Breast epithelium (tissue), 4 donors: ENCODE measurements at places on chromosomes 3 and 15. TPM values are rescaled to one million over a fixed set of nuclear protein-coding genes. Genes with fewer than 3 reads are reported as not detected.
A peak's percentile ranks its signal among the peaks of the same experiment; 100 is the strongest.

DNA sequence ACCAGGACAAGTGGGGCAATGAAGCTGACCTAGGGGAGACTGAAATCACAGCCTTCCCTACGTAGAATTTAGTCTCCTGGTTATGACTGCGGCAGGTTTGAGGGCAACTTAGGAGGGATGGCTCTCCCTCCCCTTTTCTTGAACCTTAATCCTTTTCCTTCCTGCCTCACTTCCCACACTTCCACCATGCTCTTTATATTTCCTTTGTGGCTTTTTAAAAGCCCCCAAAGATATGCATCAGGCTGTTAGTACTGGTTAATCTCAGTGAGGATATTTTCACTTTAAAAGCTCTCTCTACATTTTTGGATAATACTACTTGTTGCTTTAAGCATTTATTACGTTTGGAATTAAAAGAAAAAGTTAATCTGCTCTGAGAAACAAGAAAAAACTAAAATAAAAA lies 339.2 kb downstream of the SOX2 start:
- no peak for DNase-seq

- DNase-seq: peak; percentile 48
Measured at GRCh38 chr3:12884186-12884680, 42.9 kb upstream of the RPL32 start.

DNA sequence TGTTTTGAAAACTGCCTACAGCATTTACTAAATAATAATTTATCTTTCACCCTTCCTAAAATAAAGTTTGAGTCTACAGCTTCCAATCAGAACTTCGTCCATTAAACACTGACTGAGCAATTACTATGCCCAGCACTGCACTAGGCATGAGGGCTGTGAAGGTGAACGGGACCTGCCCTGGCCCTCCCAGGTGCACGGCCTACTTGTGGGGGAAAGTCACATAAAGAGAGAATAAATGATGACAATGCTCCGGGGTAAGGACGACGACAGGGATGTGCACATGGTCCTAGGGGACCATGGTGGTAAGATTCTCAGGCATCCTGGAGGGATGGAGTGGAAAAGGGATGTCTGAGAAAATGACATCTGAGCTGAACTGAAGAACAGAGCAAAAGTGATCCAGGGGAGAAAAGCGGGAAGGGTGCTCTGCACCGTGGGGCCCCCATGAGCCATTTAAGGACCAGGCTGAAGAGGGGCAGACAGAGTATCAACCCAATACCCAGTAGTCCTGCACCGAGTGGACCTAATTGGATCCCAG lies 11.5 kb downstream of the PLA2G4F start:
- DNase-seq: no peak

GRCh38 chr3:48070030-48070429 lies 53.8 kb upstream of the MAP4 start:
- no peak for DNase-seq

DNA sequence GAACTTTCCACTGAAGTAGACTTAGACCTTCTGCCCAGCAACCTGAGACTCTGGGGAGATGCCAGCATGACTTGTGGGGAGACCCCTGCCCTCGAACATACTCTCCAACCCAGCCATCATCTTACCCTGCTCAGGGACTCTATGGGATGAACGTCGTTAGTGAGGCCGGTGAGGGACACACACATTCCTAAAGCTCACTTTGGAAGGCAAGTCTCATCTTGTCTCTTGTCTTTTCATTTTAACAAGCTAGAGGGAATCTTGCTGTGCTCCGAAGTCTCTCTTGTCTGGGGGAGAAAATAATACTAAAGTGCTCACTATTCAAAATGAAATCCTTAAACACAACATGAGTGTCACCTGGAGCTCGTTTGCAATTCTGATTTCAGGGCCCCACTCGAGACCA lies 239.5 kb upstream of the HES1 start:
- no peak for DNase-seq

DNA sequence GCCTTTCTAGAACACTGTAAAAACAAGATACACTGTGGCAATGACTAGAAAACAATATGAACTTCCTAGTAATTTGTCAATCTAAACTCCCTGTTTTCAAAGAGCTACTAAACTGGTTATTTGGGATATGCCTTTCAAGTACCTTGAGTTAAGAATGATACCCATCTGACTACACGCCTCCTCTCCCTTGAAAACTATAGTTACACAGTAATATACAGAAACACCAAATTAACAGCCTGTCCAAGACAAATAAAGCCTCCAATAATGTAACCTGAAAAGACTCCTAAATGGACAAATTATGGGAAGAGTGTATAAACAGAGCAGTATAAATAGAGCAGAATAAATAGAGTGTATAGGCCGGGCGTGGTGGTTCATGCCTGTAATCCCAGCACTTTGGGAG lies 70.1 kb downstream of the SMARCC1 start:
- no peak for DNase-seq

GRCh38 chr3:46948830-46949671 lies 27.5 kb downstream of the CCDC12 start:
- DNase-seq: no peak

GRCh38 chr3:15685927-15686326 lies 84.4 kb downstream of the BTD start:
- DNase-seq: no peak

GRCh38 chr3:6779140-6779539 lies 81.8 kb upstream of the GRM7 start:
- DNase-seq: no peak

- DNase-seq: no peak
Measured at GRCh38 chr3:150073513-150073912, 102.8 kb upstream of the PFN2 start.

DNA sequence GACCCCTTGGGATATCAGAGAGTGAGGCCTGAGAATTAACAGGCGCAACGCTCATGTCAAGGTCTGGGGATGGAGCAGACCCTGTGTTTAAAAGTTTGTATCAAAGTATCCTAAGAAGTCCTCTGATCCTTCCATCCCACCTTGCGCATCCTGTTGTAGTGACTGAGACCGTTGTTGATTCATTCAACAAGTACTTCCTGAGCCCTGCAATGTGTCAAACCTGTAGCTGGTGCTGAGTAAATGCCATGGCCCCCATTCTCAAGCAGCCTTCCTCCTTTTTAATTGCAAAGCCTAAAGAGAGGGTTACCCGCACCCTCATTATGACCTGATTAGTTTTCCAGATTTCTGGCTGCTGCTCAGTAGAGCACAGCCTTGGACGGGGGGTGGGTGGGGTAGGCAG lies 46.4 kb downstream of the RPLP1 start:
- DNase-seq: no peak

GRCh38 chr3:140424211-140424610 lies 253.7 kb upstream of the TRIM42 start:
- no peak for DNase-seq

Gene EPHB3
- 25.3 TPM for total RNA-seq

Gene RTP3
- not detected for total RNA-seq

Gene ZKSCAN7
- 6.7 TPM for total RNA-seq
